CD14-positive monocyte (primary cell): ENCODE measurements at places on chromosomes 7 and 10. TPM values are rescaled to one million over a fixed set of nuclear protein-coding genes. Genes with fewer than 3 reads are reported as not detected.

GLI3 gene
- polyA plus RNA-seq, result not detected in 2 replicates

SPDYE11 gene
- polyA plus RNA-seq, result not detected

CUZD1 gene
- polyA plus RNA-seq, result 0.14 TPM

DNA sequence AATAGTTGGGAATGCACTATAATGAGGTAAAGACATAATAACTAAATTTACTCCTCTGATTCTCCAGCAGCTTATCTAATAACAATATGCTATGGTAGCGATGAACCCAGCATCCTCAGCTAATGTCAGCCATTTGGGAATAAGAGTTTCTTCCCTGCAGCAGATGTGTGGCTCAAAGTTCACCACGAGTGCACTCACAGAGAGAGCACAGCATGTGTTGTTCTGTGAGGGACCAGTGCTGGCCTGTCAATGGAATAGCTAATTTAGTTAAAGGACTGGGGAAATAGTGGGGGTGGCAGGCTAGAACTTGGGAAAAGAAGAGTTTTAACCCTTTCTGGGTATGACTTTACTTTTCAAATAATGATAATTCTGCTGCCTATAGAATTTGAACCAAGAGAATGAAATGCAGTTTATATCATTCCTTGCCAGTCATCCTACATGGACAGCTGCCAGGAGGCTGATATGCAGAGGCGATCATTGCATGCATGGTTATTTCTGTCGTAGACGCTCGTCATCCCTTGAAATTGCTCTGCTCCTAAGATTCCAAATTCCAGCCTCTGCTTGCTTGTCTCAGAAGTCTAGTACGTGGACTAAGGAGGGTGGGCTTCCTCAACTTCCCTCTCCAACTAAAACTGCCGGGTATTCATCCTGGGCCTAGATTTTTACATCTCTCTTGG lies 355.6 kb downstream of the RNLS start:
- no peak overlapping the region for H3K27ac ChIP-seq
- H3K27me3 ChIP-seq, result no peaks in the 10 kb centered on the region

- peak; percentile 5 for DNase-seq
- peak overlapping the region; percentile 70 for H3K4me3 ChIP-seq
- H3K27ac ChIP-seq, result peak overlapping the region; percentile 61
Observed at GRCh38 chr7:66921918-66922486, 977 bp downstream of the TMEM248 start.

- no peak overlapping the region for H3K4me3 ChIP-seq
- H3K36me3 ChIP-seq, result no peaks in the 10 kb centered on the region
- DNase-seq, result no peak
- no peaks in the 10 kb centered on the region for H3K4me1 ChIP-seq
- no peak overlapping the region for H3K27ac ChIP-seq
- no peaks in the 10 kb centered on the region for H3K27me3 ChIP-seq
Observed at GRCh38 chr10:58980826-58981415, 195.5 kb upstream of the PHYHIPL start.

GRCh38 chr7:4661871-4662270 lies 20.2 kb upstream of the FOXK1 start:
- H3K27me3 ChIP-seq, result no peaks in the 10 kb centered on the region
- no peaks in the 10 kb centered on the region for H3K36me3 ChIP-seq
- DNase-seq, result no peak
- H3K4me3 ChIP-seq, result no peak overlapping the region
- no peak overlapping the region for H3K27ac ChIP-seq

DNA sequence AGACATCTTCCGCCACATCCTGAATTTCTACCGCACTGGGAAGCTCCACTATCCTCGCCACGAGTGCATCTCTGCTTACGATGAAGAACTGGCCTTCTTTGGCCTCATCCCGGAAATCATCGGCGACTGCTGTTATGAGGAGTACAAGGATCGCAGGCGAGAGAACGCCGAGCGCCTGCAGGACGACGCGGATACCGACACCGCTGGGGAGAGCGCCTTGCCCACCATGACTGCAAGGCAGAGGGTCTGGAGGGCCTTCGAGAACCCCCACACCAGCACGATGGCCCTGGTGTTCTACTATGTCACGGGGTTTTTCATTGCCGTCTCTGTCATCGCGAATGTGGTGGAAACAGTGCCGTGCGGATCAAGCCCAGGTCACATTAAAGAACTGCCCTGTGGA lies 1.9 kb downstream of the KCND2 start:
- H3K27me3 ChIP-seq, result peaks cover 44% of the 10 kb centered on the region
- H3K4me1 ChIP-seq, result peaks cover 4% of the 10 kb centered on the region
- H3K27ac ChIP-seq, result no peak overlapping the region
- no peak overlapping the region for H3K4me3 ChIP-seq
- H3K36me3 ChIP-seq, result no peaks in the 10 kb centered on the region

DNA sequence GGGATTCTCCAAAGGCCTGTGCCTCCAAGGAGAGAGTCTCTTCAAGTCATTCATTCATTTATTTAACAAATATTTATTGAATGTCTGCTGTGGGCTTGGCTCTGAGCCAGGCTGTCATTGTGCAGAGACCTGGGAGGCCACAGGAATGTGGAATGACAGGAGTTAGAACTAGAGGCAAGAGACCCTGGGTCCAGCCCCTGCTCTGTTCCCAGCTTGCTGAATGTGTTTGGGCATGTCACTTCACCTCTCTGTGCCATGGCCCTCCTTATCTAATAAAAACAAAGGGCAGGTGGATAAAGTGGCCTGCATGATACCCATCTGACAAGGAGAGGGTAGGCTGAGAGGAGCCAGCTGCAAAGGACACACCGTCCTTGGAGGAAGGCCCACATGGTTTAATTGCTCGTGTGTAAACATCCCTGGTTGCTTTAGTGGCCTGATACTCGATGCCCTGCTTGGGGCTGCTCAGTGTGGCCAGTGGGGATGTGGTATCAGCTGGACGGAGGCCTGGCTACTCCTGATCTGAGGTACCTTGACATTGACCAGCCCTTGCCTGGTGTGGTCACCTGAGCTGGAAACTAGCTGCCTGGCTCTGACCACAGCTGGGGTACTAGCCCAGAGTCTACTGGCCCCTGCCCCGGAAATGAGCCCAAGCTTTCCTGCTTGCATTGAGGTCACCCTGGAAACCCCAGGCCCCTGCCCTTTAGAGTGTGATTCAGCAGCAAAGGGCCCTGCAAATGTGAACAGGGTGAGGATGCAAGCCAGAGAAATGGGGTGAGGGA lies 116.2 kb downstream of the CDH23 start:
- no peaks in the 10 kb centered on the region for H3K4me1 ChIP-seq
- no peak overlapping the region for H3K4me3 ChIP-seq
- H3K27ac ChIP-seq, result no peak overlapping the region

GRCh38 chr7:35482231-35482630 lies 212.7 kb downstream of the HERPUD2 start:
- no peaks in the 10 kb centered on the region for H3K4me1 ChIP-seq
- no peak overlapping the region for H3K4me3 ChIP-seq
- DNase-seq, result no peak
- no peak overlapping the region for H3K27ac ChIP-seq
- H3K36me3 ChIP-seq, result no peaks in the 10 kb centered on the region
- no peaks in the 10 kb centered on the region for H3K27me3 ChIP-seq

DNA sequence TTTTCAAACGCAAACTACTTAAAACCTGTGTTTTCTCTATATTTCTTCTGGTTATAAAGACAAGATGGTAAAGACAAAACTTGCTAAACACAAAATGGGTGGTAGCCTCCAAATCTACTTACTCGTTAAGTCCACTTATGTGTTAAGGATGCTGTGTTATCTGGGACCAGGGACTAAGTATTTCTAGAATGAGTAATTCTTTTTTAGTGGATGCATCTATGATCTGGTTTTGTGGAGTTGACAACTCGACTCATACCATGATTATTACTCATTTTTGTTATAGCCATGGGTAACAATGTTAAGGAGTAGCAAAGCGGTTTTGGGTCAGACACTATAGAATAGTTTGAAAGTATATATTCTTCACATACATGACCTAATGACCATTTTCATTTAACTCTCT lies 239.5 kb upstream of the FOXP2 start:
- DNase-seq, result no peak
- H3K27ac ChIP-seq, result no peak overlapping the region
- H3K4me1 ChIP-seq, result no peaks in the 10 kb centered on the region
- H3K4me3 ChIP-seq, result no peak overlapping the region

GRCh38 chr10:1047937-1048336 lies 982 bp downstream of the IDI1 start:
- H3K36me3 ChIP-seq, result peaks cover 25% of the 10 kb centered on the region
- peak overlapping the region; percentile 77 for H3K4me3 ChIP-seq
- peak overlapping the region; percentile 100 for H3K27ac ChIP-seq
- no peaks in the 10 kb centered on the region for H3K27me3 ChIP-seq

DNA sequence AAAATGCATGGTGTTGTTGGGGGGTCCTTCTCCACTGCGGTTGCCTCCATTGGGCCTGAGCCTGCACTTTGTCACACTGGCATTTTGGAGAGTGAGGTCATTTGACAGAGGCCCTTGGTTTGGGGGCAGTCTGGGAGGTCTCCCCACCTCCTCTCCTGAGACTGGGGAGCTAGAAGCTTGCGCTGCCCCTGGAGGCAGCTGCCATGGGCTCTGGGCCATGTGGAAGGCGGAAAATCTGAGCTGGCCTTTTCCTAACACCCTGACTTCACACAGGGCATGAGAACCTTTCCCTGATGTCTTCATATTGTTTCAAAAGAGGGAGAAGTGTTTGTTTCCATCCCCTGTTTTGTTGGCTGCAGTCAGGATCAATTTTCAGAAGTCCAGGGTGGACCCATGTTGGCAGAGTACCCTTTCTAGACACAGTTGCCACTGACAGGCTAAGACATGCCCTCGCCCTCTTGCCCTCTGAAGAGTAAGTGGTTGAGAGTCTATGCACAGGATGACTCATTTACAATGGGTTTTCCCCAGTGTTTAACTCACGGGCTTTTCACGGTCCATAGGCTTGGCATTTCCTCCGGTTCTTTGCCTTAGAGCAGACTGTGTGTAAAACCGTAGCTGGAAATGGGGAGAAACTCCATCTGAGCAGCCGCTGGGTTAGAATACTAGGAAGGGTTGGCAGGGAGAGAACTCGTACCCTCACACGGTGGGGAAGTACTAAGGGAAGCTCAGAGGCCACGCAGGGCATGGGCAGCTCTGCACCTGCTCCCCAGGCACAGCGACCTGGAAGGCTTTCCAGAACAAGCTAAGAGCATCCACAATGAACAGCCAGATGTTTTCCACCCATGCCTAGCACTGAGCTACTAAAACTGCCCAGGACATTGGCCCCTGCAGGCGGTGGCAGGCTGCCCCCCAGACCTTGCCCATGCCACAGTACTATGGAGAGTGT lies 655.0 kb downstream of the SDK1 start:
- DNase-seq, result no peak
- H3K36me3 ChIP-seq, result no peaks in the 10 kb centered on the region
- no peaks in the 10 kb centered on the region for H3K27me3 ChIP-seq
- H3K4me1 ChIP-seq, result no peaks in the 10 kb centered on the region
- H3K27ac ChIP-seq, result no peak overlapping the region

- DNase-seq, result no peak
- H3K27ac ChIP-seq, result no peak overlapping the region
- no peak overlapping the region for H3K4me3 ChIP-seq
- H3K27me3 ChIP-seq, result no peaks in the 10 kb centered on the region
Observed at GRCh38 chr7:19674266-19674960, 34.4 kb downstream of the POLR1F start.
